Right atrium auricular region (tissue), 2 donors: ENCODE measurements at places on chromosomes 5 and 9.

GRCh38 chr9:35257986-35258659 lies 96.3 kb downstream of the UNC13B start:
- no peak for DNase-seq

GRCh38 chr9:96818533-96818932 lies 35.8 kb downstream of the ZNF782 start:
- no peak for DNase-seq

GRCh38 chr5:132258102-132259068 lies 889 bp downstream of the PDLIM4 start:
- DNase-seq, result peak; percentile 74

DNA sequence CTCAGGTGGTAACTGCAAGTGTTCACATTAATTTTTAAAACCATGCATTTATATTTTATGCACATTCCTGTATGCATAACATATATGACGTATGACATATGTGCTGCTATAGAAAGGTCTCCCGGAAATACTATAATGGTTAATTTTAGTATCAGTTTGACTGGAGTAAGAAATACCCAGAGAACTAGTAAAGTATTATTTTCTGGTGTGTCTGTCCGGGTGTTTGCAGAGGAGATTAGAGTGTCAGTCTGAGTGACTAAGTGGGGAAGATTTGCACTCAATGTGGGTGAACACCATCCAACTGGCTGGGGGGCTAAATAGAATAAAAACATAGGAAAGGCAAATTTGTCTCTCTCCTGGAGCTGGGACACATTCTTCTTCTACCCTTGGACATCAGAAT lies 26.9 kb downstream of the UIMC1 start:
- DNase-seq, result no peak

GRCh38 chr9:21524099-21524830 lies 42.2 kb upstream of the IFNE start:
- DNase-seq, result no peak

DNA sequence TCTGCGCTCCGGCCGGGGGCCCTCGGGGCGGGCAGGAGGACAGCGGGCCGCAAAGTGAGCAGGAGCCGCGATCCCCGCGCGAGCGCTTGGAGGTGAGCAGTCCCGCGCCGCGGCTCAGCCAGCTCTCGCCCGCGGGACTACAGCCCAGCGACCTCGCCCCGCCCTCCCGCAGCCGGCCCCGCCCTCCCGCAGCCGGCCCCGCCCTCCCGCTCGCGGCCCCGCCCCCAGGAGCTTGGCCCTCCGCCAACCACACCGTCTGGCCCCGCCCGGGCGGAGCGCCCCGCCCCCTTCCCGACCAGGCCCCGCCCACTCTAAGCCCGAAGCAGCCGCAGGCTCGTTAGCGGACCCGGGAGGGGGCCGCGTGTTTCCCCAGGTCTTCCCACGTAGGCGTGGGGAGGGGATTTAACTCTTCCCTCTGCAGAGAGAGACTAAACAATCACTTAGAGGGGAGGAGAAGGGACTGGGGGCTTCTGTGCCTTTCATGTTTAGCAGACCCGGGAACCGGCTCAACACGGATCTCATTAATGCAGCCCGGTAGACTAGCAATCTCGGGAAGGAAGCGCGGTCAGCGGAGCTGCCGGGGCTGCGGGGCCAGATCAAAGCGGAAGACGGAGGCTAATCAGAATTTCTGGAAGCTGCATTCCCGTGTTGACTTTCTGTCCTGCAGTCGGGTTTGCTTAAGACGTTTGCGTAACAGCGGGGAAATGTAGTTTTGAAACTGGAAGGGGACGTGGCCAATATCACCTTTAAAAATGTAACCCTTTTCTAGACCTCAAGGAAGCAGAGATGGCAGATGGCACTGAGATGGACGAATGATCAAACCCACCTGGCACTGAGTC lies at the start of gene MYO10:
TSS of gene MYO10 (minus strand) at position 139 of the 839 bp plus-strand sequence. CDS start 480 bp downstream, outside the sequence.
- DNase-seq, result peak; percentile 68

- DNase-seq, result no peak
Observed at GRCh38 chr9:79693750-79694149, 122.0 kb downstream of the TLE4 start.

DNA sequence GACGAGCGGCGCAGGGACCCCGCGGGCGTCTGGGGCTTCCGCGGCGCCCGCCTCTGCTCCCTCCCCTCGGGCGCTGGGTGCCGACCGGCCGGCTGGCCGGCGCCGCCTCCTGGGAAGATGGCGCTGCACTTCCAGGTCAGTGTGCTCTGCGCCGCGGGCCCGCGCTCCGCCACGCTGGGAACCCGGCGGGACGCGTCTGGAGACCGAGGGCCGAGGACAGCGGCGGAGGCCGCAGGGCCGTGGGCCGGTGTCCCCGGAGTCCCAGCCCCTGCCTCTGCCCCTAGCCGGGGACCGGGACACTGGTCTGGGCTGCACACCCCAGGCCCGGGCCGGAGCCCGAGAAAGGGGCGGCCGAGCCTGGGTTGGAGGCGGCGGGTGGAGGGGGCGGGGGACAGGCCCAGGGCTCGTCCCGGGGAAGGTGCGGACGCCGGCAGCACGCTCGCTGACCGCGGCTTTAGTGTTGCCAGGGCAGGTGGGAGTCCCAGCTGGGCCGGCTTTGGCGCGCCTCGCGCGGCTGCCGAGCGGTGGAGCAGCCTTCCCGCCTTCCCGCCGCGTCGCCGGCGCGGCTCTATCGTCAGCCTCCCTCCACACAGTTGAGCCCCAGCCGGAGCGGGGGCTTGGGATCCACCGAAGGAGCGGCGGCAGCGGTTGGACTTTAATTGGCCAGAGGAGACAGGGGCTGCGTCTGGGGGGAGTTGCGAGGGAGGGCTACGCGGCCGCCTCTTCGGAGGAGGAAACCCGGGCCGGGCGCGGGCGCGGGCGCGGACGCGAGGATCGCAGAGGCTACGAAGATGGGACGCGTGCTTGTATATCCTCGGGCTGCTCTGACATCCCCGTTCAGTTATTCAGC lies at the start of gene RANBP17:
TSS of gene RANBP17 (plus strand) at position 102 of the 850 bp plus-strand sequence.
- no peak for DNase-seq

DNA sequence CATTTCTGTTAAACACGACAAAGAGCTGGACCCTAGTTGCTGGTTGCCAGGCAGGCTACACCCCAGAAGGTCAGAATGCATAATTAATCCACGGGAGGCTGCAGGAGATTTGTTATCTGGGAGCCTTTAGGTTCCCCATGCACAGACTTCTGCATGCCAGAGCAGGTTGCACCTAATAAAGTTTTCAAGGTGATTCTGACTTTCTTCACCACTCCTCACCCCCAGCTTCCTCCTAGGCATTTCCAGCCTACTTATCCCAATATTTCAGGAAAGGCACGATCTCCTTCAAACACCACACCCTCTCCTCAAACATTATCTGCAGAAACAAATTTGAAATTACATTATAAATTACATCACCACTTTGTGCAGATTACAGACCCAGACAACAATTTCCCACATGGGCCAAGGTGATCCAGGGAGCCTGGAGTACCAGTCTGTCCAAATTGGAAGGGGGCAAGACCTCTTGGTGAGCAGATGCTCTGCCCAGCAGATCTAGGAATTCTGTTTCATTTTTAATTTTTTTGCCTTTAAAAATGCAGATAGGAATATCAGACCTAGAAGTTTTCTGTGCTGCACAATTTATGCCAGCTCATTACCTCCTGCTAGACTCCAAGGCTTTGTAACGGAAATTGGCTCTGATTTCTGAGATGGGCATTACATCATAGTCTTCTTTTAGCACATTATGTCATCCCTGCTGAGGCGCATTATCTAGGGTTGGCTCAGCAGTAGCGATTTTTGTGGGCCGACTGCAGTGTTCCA lies 363.4 kb upstream of the SLC30A5 start:
- DNase-seq, result peak; percentile 67

DNA sequence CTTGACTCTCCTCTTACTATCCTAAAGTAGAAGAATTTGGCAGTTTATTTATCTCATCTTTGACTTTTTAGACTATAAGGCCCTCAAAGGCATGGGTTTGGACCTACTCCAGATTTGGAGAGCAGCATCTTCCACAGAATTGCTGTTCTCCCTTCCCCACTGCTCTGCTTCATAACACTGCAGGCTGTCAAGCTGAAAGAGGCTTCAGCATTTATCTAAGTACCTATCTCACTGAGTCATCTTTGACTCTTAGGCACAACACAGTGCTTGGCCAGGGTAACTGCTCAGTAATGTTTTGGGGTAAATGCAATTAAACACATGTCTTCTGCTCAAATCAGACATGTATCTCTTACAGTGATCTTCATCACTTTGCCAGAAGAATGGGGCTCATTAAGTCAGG lies 60.6 kb downstream of the GRIN3A start:
- no peak for DNase-seq

DNA sequence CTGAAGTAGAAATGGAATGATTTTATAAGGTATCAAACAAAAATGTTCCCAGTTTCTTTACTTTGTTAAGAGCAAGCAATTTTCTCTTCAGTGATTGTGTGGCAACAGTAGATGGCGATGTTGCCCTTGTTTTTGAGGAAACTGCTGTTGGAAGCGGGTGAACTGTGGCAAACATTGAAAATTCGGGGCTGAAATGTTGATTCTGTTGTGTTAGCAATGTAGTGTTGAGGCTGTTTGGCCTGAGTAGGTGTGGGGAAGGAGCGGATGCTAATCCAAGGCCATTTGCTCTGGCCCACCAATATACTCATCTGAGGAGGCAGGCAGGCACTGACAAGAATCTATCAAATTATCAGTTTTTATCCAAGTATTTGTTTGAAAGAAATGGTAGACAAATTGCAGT lies 129.8 kb downstream of the SLC12A2 start:
- no peak for DNase-seq

GRCh38 chr5:13945271-13945670 lies 783 bp upstream of the DNAH5 start:
- DNase-seq, result no peak

GRCh38 chr5:159601216-159601615 lies 270.9 kb upstream of the IL12B start:
- no peak for DNase-seq
